Suprapubic skin (tissue), 4 donors: ENCODE measurements at places on chromosomes 6 and 20.

DNA sequence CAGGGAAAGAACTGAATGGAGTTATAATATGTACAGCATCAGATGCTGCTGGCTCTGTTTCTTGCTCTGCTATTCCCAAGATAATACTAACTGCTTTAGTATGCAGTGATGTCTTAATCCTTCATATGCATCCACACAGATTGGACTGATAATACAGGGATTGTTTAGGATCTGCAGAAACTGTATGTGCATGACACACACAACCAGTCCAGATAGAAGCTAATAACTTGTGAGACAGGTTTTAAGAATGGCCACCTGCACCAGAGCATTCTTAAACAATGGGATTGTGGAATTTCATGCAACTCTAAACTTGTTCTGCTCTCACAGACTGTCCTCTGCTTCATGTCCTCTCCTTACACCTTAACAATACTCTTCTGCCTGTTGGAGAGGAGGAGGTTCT, 90.9 kb downstream of the SPTLC3 start:
- DNase-seq: no peak

- peak; percentile 86 for DNase-seq
Measured at GRCh38 chr20:6008254-6008653, 45.6 kb downstream of the LRRN4 start.

- DNase-seq: no peak
Measured at GRCh38 chr6:14681699-14682487, 564.0 kb upstream of the JARID2 start.

- DNase-seq: no peak
Measured at GRCh38 chr20:55961376-55962330, 43.7 kb downstream of the CBLN4 start.

DNA sequence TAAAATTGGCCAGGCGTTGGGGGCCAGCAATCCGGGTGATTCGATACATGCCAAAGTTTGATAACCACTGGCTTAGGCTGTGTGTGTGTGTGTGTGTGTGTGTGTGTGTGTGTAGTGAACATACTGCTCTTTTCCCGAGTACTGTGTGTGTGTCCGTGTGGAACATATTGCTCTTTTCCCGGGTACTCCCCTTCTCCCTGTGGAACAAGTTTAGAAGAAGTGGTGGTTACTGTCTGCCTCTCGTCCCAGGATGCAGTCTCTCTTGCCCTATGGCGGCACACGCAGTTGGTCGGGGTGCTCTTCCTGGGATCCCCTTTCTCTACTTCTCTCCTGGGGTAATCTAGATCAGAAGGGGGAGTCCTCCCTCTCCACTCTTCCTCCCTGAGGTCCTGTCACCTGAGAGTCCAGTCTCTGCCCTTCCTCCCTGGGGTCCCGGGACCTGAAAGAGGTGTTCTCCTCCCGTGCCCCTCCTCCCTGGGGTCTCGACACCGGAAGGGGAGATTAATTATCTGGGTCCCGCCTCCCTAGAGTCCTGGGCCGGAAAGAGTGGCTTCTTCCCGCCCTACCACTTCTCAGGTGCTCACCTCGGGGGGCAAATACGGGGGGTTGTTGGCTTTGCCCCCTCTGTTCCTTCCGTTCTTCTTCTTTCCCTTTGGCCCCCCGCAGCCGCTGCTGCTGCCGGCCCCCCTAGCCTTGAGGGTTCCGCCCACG, 516 bp downstream of the GTPBP2 start:
- DNase-seq: no peak

DNA sequence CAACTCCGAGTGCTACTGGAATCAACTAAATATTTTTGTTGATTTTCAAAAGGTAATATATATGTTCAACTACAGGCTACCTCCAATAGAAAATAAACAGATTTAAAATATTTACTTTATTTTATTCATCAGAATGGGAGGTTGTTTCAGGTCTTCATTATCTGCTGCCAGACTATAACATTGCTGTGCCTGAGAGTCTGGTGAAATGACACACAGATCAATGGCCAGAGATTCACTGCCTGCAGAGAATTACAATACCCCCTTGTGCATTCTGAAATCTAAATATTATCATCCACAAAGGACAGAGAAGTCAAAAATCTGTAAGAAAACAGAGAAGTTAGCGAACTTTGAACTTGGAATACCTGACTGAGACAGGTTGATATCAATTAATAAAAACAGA, 667.8 kb upstream of the GJE1 start:
- no peak for DNase-seq

GRCh38 chr6:109052018-109052651, 42.5 kb downstream of the SESN1 start:
- DNase-seq: no peak

DNA sequence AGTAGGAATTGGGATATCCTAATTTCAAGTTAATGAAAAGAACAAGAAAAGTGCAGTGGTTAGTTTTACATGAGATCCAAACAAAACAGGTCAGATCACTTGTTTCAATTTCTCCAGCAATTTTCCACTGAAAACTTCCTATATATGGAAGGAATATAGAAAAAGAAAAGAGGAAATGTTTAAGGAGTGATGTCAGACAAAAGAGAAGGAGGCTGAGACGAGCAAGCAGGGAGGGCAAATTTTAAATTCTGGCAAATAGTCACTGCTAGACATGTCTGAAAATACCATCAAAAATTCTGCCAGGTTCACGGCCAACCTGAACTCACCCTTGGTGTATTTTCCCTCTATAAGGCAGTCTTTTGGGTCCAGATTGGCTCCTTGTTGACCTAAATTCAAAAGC, 9.5 kb upstream of the NUP153 start:
- DNase-seq: no peak

DNA sequence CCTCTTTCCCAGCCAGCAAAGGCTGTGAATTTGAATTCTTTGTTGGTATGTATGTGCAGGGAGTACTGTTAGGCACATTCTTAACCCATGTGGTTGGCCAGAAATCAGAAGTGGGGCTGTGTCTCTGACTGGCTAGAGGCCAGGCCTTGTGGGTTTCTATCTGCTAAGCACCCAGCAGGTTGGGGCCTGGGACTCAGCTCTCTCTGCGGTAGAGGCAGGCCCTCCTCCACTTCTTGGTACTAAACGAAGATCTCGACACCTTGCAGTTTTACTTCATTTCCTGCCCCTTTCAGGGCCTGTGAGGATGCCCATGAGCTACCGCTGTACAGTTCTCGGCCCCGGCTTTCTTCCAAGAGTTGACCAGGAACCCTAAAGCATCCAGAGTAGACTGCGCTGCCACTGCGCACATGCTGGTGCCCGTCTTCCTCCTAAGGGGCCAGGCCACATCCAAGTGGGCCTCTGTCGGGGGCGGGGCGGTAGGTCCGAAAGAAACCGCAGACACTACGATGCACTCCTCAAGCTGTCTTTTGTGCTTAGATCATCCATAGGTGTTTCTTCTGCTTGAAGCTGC, 51.1 kb downstream of the TCP11 start:
- DNase-seq: no peak

- no peak for DNase-seq
Measured at GRCh38 chr20:35320396-35321126, 28.3 kb upstream of the FAM83C start.

- no peak for DNase-seq
Measured at GRCh38 chr6:113089056-113089455, 741.9 kb downstream of the RFPL4B start.

- DNase-seq: no peak
Measured at GRCh38 chr6:11467364-11467763, 70.2 kb upstream of the TMEM170B start.

- no peak for DNase-seq
Measured at GRCh38 chr20:62606016-62606415, 36.3 kb upstream of the SLCO4A1 start.

DNA sequence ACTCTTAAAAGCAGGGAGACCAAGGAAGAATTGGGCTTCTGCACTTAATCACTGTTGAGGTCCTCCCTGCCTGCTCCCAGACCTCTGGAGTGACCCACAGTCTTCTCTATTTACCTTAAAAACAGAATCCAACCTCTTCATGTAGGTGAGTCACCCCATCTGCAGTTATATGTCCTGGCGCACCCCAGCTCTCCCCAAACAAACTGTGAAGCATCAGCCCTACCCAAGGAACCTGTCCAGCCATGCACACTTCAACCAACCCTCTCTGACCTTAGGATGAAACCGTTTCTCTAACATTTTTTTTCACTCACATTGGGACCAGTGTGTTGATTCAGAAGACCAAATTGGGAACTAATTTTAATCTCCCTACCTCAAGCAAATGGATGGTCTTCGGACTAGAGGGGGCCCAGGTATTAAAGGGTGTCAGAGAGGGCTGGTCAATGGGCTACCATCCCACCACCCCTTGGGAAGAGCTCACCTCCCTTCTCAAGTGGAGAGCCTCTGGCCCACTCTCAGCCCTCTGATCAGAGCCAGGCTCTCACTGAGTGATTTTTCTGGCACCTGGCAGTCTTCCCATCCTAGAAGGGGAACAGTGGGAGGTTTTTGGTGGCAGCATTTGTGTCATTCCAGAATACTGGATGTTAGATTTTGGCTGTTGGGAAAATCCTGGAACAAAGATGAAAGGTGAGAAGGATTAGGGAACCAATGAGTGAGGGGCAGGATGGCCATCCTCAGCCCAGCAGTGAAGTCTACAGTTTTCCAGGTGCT, 203.6 kb downstream of the LRFN2 start:
- DNase-seq: no peak

DNA sequence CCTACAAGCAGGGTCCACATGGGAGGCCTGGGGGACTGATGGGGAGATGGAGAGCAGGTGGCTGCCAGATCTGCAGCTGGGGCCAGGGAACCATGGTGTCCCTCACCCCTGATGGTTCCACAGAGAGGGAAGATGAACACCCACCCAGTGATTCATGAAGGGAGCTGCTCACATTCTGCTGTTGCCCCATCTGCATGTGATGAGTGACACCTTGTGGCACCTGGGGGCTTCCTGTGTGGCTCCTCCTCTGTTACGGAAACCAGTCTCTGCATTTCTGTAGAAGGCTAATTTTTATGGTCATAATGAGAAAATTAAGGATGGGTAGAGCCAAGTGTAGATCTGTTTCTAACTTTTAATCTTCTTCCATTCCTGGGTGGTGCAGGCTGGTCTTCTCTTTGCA, 217.1 kb downstream of the SMOC2 start:
- DNase-seq: peak; percentile 37

DNA sequence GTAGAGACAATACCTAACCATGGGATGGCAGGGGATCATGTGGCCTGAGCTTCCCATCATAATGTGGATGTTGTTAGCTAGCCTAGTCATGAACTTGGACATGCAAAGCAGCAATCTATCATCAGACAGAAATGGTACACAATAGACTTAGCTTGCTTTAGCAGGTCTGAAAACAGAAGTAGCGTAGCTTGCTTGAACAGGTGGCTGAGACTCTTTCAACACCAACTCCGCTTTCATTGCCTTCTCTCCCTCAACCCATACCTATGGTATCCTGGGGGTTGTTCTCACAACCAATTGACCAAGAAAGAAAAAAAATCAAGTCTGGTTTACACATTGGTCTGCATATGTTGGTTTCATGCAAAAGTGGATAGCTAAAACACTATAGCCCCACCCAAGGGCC, 23.0 kb downstream of the CD164 start:
- no peak for DNase-seq

GRCh38 chr20:44176833-44177534, 10.0 kb downstream of the JPH2 start:
- peak; percentile 74 for DNase-seq

DNA sequence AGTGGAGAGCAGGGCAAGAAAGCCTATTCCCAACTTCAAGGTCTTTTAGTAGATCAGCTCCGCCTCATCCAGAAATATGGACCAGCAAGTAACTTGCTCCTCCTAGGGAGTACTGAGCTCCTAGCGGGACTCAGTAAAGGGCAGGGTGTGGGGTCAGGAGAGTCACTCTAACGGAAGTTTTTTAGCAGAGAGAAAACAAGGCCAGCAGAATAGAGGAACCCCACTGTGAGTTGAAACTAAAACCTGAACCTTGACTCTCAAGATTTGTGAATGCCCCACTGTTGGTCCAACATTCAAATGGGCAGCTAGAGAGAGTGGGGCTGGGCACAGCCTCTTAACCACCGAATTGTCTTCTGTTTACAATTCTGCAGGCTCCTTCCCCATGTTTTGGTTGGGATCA, 244.8 kb downstream of the FARS2 start:
- DNase-seq: no peak

GRCh38 chr6:165515963-165516624, 146.9 kb downstream of the PDE10A start:
- no peak for DNase-seq

DNA sequence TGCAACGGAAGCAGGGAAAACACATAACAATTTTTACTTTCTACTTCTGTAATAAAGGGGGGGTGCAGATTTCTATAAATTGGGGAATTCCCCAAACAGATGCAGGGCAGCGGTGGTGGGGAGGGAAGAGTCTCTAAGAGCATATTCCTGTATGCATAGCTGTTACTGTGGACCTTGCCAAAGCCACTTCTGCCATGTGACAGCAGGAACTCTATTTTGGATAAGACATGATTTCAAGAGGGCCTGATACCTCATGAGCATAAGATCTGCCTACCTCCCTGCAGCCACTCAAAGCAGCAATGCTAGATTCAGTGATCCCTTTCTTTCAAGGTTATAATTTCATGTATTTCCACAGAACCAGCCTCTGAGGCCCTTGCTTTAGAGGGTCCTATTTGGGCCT, 86.2 kb upstream of the CNKSR3 start:
- DNase-seq: no peak

DNA sequence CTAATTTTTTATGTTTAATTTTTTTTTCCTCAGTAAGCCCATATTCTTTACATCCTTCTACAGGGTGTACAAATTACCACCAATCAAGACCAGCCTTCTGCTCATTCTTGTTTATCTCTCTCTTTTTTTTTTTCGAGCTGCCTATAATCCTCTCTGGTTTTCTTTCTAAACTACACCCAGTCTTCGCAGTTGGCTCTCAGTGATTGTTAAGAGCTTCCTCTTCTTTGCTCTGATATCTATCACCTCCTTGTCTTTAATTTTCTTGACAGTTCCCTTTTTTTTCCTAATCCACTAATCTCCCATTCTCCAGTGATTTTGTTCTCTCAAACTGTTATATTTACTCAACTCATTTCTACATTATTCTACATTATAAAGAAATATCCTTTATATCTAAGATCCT, 38.5 kb upstream of the PTPRK start:
- no peak for DNase-seq

GRCh38 chr20:49037962-49038387, 8.1 kb upstream of the CSE1L start:
- DNase-seq: no peak

DNA sequence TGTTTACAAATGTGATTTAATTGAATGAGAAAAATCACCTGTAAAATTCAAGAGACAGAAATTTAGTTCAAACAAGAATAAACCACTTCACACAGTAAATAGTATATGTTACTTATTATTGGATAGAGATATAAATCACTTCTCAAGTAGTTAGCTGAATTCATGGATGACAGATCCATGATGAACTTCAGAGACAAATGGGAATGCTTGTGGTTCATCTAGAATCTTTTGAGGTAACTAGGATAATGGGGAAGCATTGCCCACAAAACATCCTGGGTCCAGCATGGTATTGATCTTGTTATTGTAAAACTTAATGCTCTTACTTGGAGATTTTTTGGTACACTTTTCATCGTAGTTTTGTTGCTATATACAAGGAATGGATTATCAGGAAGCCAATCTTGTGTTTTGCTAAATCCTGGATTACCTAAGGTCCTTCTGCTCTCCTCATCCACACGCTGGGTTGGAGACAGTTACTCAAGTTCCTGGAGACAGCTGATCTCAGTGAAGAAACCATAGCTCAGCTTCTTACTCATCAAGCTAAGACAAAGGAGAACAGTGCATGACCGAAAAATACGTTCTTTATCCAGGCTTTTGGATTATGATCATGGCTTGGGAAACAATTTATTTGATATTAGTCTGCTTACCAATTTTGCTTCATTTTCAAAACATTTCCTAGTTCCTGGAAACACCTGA, 142.5 kb upstream of the PREP start:
- DNase-seq: no peak
